ENCODE measurements at places on chromosomes 5 and 9.

- DNase-seq: no peak
Observed at GRCh38 chr9:75607521-75607920, 283.0 kb upstream of the PCSK5 start.

DNA sequence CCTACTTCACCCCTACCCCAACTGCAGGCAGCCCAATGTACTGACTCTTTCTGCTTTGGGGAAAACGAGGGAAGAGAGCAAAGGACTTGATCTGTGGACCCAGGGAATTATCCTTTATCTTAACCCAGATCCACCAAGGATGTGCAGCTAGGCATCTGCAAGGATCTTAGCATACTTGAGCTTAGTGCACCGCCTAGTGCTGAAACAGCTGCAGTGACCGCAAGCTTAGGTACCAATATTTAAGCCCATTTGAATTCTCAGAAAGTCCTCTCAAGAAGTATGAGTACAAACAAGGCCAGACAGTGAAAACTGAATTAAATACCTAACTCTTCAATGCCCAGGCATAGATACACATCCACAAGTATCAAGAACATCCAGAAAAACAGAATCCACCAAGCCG is 576.7 kb upstream of the ADAMTS16 start:
- no peak for DNase-seq

DNA sequence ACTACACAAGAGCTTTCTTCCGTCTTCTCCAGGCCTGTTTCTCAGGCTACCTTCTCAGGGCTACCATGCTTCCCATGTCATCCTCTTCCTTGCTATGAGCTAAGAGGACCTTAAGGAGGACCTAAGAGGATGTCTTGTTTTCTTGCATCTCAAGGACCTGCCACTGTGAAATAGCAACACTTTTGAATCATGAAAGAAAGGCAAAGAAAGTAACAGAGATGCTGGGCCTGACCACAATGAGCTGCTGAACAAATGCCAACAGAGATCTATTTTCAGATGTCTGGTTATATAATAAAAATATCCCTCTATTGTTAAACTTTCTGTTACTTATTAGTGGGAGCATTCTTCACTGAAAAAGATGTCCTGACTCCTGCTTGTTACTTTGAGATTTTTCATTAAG is 36.7 kb upstream of the ANXA1 start:
- no peak for DNase-seq

GRCh38 chr5:172897481-172898217 is 61.6 kb upstream of the RPL26L1 start:
- peak; percentile 62 for DNase-seq

DNA sequence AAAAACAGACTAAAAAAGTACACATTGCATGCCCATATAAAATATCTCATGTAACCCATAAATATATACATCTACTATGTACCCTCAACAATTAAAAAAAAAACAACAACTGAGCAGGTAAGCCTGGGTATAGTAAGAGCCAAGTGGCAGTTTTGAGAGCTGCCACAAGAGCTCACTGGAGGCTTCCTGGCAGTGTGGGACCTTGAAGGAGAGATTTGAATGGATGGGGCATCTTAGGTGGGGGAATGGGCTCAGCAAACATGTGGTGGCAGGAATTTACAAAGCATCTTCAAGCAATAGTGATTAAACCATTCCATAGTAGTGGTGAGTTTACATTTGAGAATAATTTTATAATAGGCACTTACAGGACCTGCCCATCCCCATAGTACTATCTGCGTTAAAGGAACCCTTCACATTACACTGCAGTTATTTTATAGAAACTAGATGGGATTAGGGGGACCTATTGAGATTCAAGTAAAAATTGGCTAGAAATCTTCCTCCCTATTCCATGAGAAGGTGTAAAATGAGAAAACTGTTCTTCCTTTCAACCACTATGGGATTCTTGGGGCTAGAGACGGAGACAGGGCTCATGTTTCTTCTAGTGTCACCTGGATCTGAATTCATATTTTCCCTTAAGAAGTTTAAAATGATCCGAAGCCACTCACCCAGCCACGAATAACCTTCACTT is 6.9 kb downstream of the MEGF10 start:
- no peak for DNase-seq

GRCh38 chr9:122164286-122164685 is 4.6 kb downstream of the MORN5 start:
- no peak for DNase-seq

Measured in right cardiac atrium (tissue), 5 donors.